ENCODE measurements at places on chromosomes 13 and 19. TPM values are rescaled to one million over a fixed set of nuclear protein-coding genes. Genes with fewer than 3 reads are reported as not detected.
A peak's percentile ranks its signal among the peaks of the same experiment; 100 is the strongest.

GRCh38 chr13:110442930-110443621 lies 118.4 kb downstream of the RAB20 start:
- no peak overlapping the region for H3K27ac ChIP-seq
- peaks cover 27% of the 10 kb centered on the region for H3K27me3 ChIP-seq
- no peak overlapping the region for H3K4me3 ChIP-seq
- no peak for DNase-seq

GRCh38 chr13:96020155-96020575 lies 33.0 kb downstream of the UGGT2 start:
- no peaks in the 10 kb centered on the region for H3K4me1 ChIP-seq
- DNase-seq: peak; percentile 26
- H3K4me3 ChIP-seq: no peak overlapping the region
- no peaks in the 10 kb centered on the region for H3K36me3 ChIP-seq

DNA sequence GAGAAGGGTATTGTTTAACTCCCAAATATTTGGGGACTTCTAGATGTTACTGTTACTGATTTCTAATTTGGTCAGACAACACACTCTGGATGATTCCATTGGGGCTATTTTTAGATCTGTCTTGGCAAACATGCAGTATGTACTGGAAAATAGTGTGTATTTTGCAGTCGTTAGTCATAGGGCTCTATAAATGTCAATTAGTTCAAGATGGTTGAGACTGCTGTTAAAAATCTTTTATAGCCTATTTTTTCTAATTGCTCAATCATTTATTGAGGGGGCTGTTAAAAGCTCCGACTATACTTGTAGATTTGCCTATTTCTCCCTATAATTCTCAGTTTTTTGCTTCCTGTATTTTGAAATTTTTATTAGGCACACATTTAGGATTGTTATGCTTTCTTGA lies 31.4 kb downstream of the PPP5C start:
- no peaks in the 10 kb centered on the region for H3K36me3 ChIP-seq
- H3K27me3 ChIP-seq: no peaks in the 10 kb centered on the region
- no peak overlapping the region for H3K4me3 ChIP-seq
- no peak for DNase-seq

LILRB4 gene
- 0.61 TPM for total RNA-seq

DNA sequence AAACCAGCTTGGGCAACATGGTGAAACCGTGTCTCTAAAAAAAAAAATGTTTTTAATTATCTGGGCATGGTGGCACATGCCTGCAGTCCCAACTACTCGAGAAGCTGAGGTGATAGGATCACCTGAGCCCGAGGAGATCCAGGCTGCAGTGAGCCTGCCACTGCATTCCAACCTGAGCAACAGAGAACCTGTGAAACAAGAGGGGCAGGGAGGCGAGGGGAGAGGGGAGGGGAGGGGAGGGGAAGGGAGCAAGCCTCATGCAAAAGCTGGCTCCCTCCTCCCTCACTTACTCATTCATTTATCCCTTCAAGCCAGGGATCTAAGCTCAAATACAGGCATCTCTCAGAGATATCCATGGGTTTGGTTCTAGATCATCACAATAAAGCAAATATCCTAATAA lies 8.9 kb downstream of the ATP7B start:
- H3K27ac ChIP-seq: no peak overlapping the region
- H3K4me3 ChIP-seq: no peak overlapping the region
- H3K4me1 ChIP-seq: no peaks in the 10 kb centered on the region
- H3K36me3 ChIP-seq: no peaks in the 10 kb centered on the region

C5AR1 gene
- 1.9 TPM for total RNA-seq

SPACA4 gene
- not detected for total RNA-seq

C1QTNF9 gene
- total RNA-seq: not detected

CDK8 gene
- total RNA-seq: 13.5 TPM

GRCh38 chr13:26246154-26246553 lies 7.8 kb upstream of the CDK8 start:
- H3K36me3 ChIP-seq: no peaks in the 10 kb centered on the region
- no peaks in the 10 kb centered on the region for H3K4me1 ChIP-seq
- DNase-seq: no peak
- peaks cover 4% of the 10 kb centered on the region for H3K27me3 ChIP-seq
- no peak overlapping the region for H3K27ac ChIP-seq

IGFL4 gene
- not detected for total RNA-seq

DNA sequence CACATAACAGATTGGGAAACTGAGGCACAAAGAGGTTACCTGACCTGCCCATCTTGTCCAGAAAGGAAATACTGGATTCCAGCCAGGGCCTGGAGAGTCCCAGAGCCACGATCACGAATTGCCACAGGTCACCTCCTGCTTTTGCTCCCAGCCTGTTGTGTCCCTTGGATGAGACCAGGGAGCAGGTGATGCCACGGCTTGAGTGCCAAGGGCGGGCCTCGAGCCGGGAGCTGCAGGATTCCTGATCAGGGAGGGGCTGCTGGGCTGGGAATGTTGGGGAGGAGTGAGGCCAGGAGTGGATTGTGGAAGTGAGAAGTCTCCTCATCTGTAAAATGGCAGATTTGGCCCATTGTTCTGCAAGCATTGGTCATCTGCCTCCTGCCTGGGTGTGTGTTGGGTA lies 29.4 kb downstream of the DNM2 start:
- H3K4me1 ChIP-seq: peaks cover 40% of the 10 kb centered on the region
- no peak overlapping the region for H3K27ac ChIP-seq
- no peaks in the 10 kb centered on the region for H3K27me3 ChIP-seq
- no peak for DNase-seq
- H3K4me3 ChIP-seq: no peak overlapping the region

DNA sequence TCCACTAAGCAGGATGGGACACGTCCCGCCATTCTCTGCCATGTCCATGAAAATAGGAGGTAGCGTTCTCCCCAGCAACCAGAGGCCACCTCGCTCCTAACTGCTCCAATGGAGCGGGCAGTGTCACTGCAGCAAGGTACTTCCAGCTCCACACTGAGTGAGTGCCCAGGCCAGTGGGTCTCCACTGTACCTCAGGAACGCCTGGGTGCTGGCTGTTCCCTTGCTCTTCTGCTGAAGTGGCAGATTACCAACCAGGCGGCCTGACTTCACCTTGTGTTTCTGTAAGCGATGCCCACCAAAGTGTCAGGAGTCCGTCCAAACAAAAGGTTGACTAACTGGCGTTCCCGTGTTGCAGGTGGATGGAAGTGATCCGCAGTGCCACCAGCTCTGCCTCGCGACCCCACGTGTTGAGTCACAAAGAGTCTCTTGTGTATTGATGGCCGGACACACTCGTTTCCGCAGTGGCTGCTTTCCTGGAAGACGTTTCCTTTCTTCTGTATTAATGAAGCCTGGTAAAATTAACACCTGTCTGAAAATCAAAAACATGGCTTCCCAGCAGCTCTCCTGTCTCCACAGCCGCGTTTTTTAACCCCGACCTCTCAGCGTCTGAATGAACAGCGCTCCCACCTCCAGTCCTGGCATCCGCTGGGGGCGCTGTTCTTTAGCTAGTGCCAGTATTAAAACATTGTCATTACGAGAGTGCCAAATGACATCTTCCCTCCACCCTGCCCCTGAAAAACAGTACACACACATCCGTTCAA lies 128.8 kb downstream of the STK24 start:
- H3K36me3 ChIP-seq: peaks cover 28% of the 10 kb centered on the region
- H3K4me3 ChIP-seq: no peak overlapping the region
- H3K27ac ChIP-seq: no peak overlapping the region
- peaks cover 9% of the 10 kb centered on the region for H3K4me1 ChIP-seq

DNA sequence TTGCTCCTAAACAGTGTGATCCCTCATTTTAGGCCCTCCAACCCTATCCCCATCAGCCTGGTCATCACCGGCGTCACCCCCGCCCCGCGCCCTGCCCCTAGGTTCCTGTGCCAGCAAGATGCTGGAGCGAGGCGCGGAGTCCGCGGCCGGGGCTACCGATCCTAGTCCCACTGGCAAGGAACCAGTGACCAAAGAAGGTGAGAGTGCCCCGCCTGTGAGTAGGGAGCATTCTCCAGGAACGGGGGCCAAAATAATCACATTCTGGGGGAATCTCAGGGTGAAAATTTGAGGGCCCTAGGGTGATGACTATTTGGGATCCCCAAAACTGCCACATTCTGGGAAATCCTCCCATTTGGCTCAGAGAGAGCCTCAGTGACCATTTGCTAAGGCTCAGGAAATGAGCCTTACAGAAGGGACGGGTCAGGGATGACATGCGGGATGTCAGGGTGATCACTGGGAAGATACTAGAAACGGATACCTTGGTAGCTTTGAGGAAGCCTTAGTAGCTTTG lies 1.4 kb downstream of the ZNF575 start:
- H3K27me3 ChIP-seq: no peaks in the 10 kb centered on the region
- H3K36me3 ChIP-seq: no peaks in the 10 kb centered on the region
- peaks cover 28% of the 10 kb centered on the region for H3K4me1 ChIP-seq

DNA sequence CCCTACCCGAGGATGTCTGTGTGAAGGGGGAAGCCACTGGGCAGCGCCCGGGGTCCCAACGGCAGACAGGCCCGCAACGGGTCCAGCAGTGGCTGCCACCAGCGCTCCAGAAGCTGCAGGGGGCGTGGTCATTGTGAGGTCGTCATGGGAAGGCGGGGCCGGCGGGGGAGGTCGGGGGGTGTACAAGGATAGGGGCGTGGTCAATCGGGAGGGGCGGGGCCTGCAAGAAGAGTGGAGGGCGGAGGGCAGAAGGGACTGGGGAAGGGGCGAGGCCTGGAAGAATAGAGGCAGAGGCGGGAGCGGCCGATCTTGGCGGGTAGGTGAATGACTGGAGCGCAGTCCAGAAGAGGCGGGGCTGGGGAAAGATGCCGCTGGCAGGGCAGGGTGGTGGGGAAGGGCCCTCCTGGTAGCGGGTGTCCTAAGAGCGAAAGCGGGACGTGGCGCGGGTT lies 4.4 kb downstream of the FUZ start:
- DNase-seq: peak; percentile 92
- H3K27me3 ChIP-seq: no peaks in the 10 kb centered on the region
- H3K4me3 ChIP-seq: peak overlapping the region; percentile 87
- H3K27ac ChIP-seq: peak overlapping the region; percentile 63
- no peaks in the 10 kb centered on the region for H3K36me3 ChIP-seq

GRCh38 chr19:37905946-37906868 lies at the start of gene WDR87:
Gene WDR87, minus strand, starts transcription at chr19:37906594. Its CDS starts 8,355 bp downstream, at chr19:37898239.
- H3K27me3 ChIP-seq: no peaks in the 10 kb centered on the region
- peak; percentile 77 for DNase-seq
- H3K36me3 ChIP-seq: no peaks in the 10 kb centered on the region
- H3K4me1 ChIP-seq: peaks cover 46% of the 10 kb centered on the region
- peak within 1 kb of the TSS; percentile 87 for H3K4me3 ChIP-seq
- peak within 1 kb of the TSS; percentile 64 for H3K27ac ChIP-seq

CACNG6 gene
- total RNA-seq: not detected

GRCh38 chr19:1765232-1765903 lies 12.1 kb downstream of the ONECUT3 start:
- no peak overlapping the region for H3K4me3 ChIP-seq
- DNase-seq: no peak
- H3K36me3 ChIP-seq: no peaks in the 10 kb centered on the region
- peaks cover 89% of the 10 kb centered on the region for H3K27me3 ChIP-seq

GRCh38 chr13:22903301-22903700 lies 277.5 kb upstream of the SGCG start:
- no peak for DNase-seq
- no peaks in the 10 kb centered on the region for H3K36me3 ChIP-seq
- no peaks in the 10 kb centered on the region for H3K4me1 ChIP-seq
- no peaks in the 10 kb centered on the region for H3K27me3 ChIP-seq
- H3K27ac ChIP-seq: no peak overlapping the region

GRCh38 chr19:53365134-53365898 lies at the start of gene ZNF525:
Gene ZNF525, plus strand, starts transcription at chr19:53365705. Its CDS starts 6,577 bp downstream, at chr19:53372282.
- peak within 1 kb of the TSS; percentile 91 for H3K4me3 ChIP-seq
- peak; percentile 97 for DNase-seq
- no peaks in the 10 kb centered on the region for H3K27me3 ChIP-seq

DNA sequence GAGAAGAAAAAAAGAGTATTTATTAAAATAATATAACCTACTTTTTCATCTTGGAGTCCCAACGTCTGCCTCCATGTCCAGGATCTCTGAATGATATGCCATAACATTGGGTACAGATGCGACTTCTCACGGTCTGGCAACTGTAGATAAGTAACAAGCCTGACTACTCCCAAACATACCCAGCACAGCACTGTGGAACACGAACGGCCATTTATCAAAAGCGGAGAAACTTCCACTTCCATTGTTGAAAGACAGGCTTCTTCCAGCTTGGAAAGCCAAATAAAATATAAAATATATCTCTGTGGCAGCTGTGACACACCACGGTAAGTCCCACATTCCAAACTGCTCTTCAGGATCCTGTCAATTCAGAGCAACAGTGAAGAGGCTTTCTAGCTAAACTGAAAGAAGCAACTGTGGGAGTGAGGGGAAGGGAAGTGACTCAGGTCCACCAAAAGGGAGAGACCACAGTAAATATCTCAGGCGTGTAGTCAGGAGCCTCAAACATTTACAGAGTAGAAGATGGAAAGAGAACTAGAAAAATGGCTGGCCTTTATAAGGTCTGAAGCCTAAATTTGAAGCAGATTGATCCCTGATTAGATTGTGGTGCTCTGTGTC lies 331.7 kb downstream of the LIG4 start:
- H3K4me1 ChIP-seq: no peaks in the 10 kb centered on the region
- H3K27ac ChIP-seq: no peak overlapping the region
- no peak overlapping the region for H3K4me3 ChIP-seq
- H3K36me3 ChIP-seq: no peaks in the 10 kb centered on the region
- H3K27me3 ChIP-seq: no peaks in the 10 kb centered on the region

HS6ST3 gene
- total RNA-seq: not detected

GRCh38 chr19:40519352-40520322 lies 52.8 kb downstream of the SPTBN4 start:
- H3K4me1 ChIP-seq: no peaks in the 10 kb centered on the region
- peaks cover 19% of the 10 kb centered on the region for H3K27me3 ChIP-seq
- no peak overlapping the region for H3K27ac ChIP-seq
- no peak for DNase-seq

DNA sequence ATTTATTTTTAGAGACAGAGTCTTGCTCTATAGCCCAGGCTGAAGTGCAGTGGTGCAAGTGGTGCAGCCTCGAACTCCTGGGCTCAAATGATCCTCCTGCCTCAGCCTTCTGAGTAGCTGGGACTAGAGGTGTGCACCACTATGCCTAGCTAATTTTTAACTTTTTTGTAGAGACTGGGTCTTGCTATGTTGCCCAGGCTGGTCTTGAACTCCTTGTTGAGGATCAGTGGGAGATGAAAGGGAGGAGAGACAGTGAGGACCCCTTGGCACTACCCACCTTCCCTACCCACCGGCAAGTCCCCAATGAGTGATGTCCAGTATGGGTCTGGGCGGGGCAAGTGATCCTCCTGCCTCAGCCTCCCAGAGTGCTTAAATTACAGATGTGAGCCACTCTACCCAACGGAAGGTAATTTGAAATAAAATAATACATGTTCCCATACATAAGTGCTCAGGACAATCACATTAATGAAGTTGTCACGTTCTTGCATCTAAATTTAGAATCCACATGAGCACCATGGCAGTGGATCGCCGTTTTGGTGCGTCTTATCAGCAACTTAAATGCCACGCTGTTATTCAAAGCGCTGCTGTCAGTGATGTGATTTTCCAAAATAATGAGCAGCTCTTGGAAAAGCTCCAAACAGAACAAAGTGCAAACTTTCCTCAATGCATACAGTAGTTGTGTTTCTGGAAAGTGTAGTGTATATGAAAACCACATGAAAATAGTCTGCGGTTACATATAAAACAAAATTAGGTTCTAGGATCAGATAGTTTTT lies 5.9 kb upstream of the ARL11 start:
- no peak overlapping the region for H3K4me3 ChIP-seq
- H3K27me3 ChIP-seq: no peaks in the 10 kb centered on the region
- H3K27ac ChIP-seq: no peak overlapping the region
- no peaks in the 10 kb centered on the region for H3K36me3 ChIP-seq
- H3K4me1 ChIP-seq: no peaks in the 10 kb centered on the region

GRCh38 chr19:45419396-45419795 lies 4.3 kb downstream of the ERCC1 start:
- DNase-seq: peak; percentile 86
- H3K4me1 ChIP-seq: peaks cover 28% of the 10 kb centered on the region
- H3K36me3 ChIP-seq: no peaks in the 10 kb centered on the region
